Forelimb muscle (tissue), 1 donor: ENCODE measurements at places on chromosomes 2 and 18. TPM values are rescaled to one million over a fixed set of nuclear protein-coding genes. Genes with fewer than 3 reads are reported as not detected.

Gene SULT1C2
- 1.3 TPM for polyA plus RNA-seq

- no peak for DNase-seq
Observed at GRCh38 chr2:46978723-46979122, 63.1 kb upstream of the MCFD2 start.

DNA sequence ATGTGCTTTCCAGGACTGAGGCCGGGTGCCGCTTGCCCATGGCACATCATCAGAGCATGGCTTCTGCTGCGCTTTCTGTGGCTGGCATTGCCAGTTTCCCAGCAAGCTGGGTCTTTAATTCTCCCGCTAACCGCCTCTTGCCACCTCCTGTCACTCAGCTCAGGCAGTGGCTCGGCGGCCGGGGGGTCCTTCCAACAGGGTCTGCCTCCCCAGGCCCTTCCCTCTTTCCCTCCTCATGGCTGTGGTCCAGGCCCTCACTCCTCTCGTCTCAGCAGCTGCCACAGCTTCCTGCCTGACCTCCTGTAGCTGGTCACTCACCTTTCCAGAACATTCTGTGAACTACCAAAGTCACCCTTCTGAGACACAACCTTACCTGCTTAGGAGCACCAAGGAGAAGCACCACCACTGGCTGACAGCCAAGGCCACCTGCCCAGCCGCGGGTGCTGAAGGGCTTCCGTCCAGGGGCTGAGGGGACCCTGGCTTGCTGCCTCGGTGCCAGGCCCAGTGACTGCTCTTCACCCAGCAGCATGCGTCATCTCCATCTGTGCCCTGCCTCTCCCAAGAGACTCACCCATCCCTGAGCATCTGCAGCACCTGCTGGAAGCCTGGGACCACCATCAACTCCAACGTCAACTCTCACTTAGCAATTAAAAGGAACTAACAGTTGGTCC is 22.6 kb downstream of the CHMP1B start:
- DNase-seq: no peak

Gene SPC25
- polyA plus RNA-seq: 7.5 TPM

Gene CD8B2
- polyA plus RNA-seq: 0.04 TPM

Gene HOXD13
- not detected for polyA plus RNA-seq

- DNase-seq: peak; percentile 14
Observed at GRCh38 chr2:138060301-138060635, 96.0 kb downstream of the HNMT start.
